ENCODE measurements at places on chromosomes 1 and 21. TPM values are rescaled to one million over a fixed set of nuclear protein-coding genes. Genes with fewer than 3 reads are reported as not detected.

DNA sequence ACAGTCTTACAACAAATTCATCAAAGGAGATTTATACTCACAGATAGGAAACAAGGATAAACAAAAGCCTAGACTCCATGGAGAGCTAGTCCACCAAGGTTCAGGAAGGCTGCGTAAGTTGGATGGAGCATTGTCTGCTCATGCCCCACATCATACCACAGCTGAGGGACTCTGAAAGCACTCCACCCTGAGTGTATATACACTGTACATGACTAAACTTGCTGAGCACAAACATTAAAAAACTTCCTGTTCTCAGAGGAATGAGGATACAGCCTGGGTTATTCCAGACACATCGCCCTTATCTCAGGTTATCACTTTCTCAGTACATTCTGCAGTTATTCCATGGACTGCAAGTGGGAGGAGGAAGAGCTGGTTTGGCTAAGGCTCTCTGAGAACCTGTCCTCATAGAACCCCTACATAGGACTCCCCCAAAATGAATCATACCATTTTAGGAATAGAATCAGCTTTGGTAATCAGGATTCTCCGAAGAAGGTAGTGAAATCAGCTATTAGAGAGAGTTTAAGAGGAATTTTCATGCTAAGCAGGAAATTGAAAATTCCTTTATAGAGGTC lies 58.0 kb upstream of the PRMT6 start:
- no peak for DNase-seq

DNA sequence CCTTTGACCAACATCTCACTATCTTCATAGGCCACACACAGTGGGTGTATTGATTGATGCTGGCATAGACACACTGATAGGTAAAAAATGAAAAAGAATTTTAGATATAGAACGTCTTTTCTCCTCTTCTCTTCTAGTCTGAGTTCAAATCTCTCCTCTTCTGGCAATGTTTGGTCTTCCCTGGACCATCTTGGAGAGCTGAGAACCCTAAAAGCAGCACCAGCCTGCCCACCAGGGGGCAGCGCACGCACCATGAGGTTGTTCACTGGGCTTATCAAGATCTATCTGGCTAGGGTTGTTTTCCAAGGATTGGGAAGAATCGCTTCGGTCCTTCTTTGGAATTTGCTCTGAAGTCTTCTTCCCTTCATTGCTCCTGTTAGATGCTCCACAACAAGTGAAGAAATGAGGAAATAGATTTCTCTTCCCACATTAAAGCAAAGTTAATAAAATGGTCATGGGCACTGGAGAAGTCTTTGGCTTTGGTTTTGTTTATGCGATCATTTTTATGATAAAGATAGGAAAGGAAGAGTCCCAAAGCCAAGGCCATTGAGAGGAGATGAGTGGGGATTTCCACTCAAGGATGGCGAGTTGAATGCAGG lies 104.0 kb upstream of the OLIG2 start:
- DNase-seq, result no peak

GRCh38 chr1:205675247-205675646 lies 5.1 kb downstream of the SLC45A3 start:
- no peak for DNase-seq

Gene WDR4
- 18.5 TPM for total RNA-seq

DNA sequence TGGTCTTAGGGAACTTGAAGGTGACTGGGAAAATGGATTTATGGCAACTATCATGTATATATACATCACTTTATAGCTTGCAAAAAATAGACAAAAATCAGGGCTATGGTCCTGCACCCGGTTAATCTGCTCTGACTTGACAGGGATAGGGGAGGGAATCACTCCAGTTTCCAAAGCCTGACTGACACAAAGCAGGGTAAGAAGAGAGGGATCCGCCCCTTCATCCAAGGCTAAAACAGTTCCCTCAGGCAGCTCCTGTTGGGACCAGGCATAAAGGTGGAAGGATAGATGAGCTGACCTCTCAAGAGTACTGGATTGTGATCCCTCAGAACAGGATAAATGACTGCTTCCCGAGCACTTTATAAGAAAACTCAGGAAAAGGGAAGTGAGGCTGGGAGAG lies 1.4 kb downstream of the PBXIP1 start:
- no peak for DNase-seq

Gene LCE1A
- total RNA-seq, result not detected

GRCh38 chr1:103111926-103112325 lies 3.6 kb upstream of the COL11A1 start:
- no peak for DNase-seq

DNA sequence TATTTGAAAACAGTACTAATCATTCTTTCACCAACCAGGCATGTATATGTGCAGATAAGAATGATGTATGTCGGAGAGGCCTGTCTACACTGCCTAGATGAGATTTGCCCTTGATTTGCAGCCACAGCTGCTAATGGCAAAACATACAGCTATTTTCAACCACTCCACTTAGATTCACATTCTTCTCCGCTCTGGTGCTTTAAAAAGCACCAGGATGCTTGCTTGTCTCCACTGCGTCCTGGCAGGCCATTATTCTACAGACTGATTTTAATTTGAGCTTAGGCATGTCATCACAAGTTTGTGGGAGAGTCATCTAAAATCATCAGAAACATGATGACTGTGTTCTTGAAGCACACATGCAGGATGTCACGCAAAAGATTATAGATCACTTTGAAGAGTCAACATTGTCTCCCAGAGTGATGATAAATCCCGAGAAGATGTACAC lies 119.0 kb upstream of the NRIP1 start:
- no peak for DNase-seq

DNA sequence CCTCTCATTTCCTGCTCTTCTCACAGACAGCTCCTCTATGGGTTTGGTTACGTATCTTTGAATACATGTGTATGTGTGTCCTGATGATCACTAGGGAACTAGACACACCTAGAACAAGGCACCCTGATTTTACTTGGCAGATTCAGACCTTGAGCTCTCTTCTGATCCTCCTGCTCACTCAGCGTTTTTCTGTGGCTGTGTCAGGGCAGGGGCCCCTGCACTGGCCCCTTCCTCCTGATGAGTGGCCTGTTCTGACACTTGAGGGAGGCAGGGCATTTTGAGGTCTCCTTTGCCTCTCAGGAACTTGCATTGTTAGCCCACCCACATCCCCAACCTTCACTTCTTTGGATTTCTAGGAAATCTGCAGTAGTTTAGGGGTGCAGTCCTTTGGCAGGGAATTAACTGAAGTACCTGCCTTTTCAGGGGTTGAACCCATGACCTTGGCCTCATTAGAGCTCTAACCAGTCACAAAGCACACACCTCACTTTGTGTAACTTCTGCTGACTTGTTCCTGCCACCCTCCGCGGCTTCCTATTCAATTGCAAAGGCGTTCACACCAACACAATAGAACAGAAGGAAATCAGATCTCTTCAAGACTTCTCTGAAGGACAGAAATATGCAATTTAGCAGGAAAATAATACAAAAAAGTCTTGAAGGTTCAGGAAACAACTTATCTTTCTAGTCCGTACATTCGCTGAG lies 8.8 kb downstream of the SMYD2 start:
- no peak for DNase-seq

GRCh38 chr1:57881639-57882038 lies 457.8 kb upstream of the DAB1 start:
- DNase-seq, result no peak

- no peak for DNase-seq
These were observed 6.4 kb upstream of the GBP5 start for GRCh38 chr1:89279011-89279466.

Gene MAPKAPK2
- 46.9 TPM for total RNA-seq

Gene CHI3L1
- total RNA-seq, result 0.24 TPM

Gene ILDR2
- 0.48 TPM for total RNA-seq

DNA sequence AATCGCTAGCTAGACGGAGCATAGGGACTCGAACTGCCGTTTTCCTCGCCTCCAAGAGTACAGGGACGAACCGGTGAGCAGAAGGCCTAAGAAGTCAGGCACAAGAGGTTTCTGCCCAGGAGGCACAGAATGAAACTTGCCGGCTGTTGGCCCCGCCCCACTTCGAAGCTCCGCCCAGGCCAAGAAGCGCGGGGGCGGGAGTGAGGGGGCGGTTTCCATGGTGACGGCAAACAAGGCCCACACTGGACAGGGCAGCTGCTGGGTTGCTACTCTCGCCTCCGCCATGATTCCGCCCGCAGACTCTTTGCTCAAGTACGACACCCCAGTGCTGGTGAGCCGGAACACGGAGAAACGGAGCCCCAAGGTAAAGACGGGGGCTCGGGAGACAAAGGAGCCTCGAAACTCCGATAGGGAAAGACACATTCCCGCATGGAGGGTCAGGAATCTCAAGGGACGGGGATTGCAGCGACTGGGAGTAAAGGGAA lies at the start of gene DNALI1:
Gene DNALI1 (plus strand): TSS at position 229 of the 485 bp plus-strand sequence. CDS start 55 bp downstream, at position 284.
- no peak for DNase-seq

GRCh38 chr1:93694819-93695218 lies 13.2 kb upstream of the BCAR3 start:
- peak; percentile 67 for DNase-seq

DNA sequence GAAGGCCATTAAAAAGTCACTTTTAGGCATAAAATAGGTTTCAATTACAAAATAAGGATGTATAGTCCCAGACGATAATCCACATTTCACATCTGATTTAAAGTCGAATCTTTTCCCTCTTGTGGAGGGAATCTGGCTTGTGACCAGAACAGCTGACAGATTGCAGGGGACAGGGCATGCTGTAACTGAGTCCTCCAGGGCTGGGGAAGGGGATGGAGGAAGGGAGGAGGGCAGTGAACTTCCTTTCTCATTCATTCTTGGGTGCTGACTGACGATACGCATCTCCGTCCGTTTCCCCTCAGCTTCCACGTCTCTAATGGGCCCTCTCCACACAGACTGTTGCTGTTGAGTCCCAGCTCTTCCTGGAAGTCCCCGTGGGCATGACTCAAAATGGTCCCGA lies 108.1 kb upstream of the CSF3R start:
- no peak for DNase-seq

DNA sequence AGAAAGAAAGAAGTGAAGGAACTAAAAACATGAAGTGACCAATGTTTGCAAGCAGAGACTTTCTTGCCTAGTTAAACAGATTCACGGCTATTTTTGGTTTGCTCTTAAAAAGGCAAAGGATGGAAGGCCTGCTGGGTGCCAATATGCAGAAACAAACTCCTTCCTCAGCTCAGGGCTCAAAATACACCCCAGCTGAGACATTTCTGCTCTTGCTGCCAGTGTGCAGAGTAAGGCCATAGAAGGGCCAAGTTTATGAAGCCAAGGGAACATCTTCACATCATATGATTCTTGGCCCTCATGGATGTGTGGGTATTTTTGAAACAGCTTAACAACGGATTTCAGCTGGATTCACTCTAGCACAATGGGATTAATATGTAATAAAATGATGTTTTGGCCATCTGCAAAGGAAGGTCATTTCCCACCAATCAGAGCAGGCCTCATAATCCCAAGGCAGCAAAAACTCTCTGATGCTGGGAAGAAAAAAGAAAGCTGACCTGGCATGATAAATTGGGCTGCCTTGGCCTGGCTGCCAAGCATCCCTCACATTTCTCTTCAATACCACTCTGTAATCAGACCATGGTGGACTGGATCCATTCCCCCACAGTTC lies 70.7 kb downstream of the CAPZB start:
- no peak for DNase-seq

Gene MYBPH
- total RNA-seq, result 0.38 TPM

Gene OR2M3
- 0.19 TPM for total RNA-seq

DNA sequence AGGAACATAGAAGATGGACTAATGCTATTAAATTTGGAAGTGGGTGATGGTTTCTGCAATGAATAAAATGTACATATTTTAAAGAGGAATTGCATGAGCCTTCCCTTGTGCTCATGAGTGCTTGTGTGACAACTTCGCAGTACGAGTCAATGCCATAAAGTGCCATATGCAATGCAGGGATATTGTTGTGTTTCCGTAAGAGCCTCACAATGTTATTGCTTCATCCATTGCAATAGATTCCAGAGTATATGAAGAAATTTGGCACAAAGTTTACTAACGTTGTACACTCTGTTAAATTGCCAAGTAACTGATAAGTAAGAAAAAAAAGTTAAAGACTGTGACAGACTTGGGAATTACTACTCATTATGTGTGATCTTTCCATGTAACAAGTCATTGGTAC lies 22.3 kb downstream of the BTG3 start:
- DNase-seq, result no peak

Gene DNALI1
- total RNA-seq, result not detected

Gene SHISA4
- total RNA-seq, result 53.5 TPM

GRCh38 chr1:167310732-167311131 lies 90.0 kb downstream of the POU2F1 start:
- no peak for DNase-seq

Gene OPRD1
- total RNA-seq, result not detected
